Substantia nigra (tissue), 51 donors: ENCODE measurements at places on chromosomes 16 and 17.

DNA sequence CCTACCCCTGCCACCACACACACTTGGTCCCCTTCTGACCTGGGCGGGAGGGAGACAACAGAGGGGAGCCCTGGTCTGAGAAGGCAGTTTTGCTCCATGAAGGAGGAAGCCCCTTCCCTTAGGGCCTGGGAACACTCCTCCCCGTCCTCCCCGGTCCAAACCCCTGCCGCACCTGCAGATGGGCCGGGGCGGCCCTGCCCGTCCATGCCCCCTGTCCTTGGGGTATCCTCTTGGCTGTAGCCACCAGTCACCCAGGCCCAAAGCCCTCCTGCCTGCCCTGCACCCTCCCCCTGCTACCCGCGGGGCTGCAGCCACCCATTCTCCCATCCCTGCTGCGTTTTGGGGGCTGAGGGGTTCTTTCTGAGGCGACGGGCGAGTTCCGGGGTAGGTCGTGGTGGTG, 33.9 kb downstream of the GSE1 start:
- no peak for DNase-seq

DNA sequence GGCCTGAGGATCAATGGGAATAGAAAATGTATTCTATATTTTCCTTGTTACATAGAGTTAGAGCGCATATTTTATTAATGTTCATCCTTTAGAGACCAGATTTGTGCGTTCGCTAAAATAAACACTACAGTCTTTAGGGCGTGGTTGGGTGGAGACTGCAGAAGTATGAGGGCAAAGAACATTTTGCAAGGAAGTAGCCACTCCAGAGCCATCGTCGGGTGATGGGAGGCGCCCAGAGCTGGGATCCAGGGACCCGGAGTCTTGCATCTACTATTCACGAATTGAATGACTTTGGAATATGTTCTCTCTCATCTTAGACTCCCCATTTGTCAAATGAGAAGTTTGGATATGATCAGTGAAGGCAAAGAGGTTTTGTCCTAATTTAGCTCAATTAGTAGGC, 154.2 kb upstream of the IRX6 start:
- DNase-seq, result no peak

GRCh38 chr17:70153210-70153609, 16.1 kb upstream of the KCNJ2 start:
- no peak for DNase-seq

DNA sequence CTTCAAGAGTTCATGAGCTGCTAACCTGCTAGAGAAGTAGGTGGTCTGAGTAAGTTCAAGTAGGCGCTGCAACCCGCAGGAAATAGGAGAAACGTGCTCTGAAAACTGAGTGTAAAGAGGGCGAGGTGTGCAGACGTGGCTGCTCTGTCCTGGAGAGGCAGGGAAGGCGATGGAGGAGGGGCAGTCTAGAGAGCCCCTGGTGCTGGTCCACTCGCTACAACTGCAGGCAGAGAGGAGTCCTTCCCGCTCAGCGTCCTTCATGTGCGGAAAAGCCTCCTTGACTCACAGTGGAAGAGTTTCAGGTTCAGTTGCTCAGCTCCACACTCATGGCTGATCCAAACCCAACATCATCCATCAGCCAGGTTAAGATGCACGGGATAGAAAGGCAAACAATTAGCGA, 12.1 kb downstream of the ABCA3 start:
- DNase-seq, result no peak

DNA sequence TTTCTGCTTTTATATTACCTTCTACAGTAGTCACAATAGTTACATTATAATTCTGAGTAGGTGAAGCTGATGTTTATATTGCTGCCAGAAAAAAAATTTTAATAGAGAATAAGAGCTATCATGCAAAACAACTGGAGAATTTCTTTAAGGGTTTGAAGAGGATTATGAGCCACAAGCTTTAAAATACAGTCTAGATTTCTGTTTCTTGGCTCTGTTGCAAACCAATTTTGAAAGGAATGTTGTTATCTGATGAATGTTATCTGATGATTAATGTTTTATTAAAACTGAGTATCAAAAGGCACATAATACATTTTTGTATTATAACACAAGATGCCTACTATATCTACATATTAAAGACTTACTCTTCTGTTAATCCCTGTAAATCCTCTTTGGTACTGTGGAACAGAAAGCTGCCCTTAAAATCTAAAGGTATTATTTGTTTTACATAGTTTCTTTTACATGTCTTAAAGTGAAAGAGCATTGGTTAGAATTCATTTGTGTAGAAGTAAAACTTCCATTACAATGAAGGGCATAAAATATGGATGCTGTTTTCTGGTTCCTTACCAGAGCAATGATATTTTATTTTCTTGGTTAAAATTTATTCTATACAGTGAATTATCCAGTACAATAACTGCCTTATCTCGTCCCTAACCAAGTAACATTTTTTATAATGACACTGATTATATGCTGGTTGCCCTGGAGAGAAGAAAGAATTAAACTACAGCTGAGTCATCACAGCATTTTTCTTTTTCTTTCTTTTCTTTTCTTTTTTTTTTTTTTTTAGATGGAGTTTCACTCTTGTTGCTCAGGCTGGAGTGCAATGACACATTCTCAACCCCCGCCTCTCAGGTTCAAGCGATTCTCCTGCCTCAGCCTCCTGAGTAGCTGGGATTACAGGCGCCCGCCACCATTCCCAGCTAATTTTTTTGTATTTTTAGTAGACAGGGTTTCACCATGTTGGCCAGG, 205.7 kb downstream of the TANC2 start:
- DNase-seq, result no peak
